ENCODE measurements at places on chromosomes 6 and 20.

- no peak for DNase-seq
Observed at GRCh38 chr6:151240791-151241642, 1.2 kb downstream of the AKAP12 start.

DNA sequence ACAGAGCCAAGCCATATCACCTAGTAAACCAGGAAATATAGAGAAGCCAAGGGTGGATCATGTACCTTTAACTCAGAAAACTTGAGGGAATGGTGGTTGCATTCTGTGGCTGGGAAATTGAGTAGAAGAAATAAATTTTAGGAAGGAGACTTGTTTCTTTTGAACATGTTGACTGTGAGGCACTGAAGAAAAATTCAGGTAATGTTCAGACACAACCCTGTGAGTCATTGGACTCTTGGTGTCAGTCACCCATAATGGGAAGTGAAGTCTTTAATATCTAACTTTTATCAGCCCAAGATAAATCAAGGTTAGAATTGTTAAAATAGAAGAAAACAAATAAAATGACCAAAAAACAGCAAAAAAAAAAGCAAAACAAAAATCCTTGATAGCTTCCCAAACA lies 98.8 kb upstream of the GRIK2 start:
- no peak for DNase-seq

DNA sequence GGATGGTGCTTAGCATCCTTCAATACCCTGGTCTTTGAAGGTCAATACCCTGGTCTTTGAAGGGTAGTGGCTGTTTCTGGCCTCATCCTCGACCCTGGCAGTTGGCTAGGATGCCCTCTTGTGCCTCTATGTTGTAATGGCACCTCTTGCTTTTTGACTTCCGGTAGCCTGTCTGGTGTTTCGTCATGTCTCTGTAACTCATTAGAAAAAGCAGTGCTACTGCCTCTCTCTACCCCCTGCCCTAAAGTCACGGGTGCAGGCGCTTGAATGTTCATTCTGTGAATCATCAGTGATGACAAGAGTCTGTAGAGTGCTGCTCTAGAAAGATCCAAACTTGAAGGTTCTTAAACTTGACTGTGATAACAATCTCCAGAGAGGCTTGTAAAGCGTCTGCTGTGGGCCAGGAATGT lies 28.3 kb downstream of the RSPO4 start:
- peak; percentile 19 for DNase-seq

DNA sequence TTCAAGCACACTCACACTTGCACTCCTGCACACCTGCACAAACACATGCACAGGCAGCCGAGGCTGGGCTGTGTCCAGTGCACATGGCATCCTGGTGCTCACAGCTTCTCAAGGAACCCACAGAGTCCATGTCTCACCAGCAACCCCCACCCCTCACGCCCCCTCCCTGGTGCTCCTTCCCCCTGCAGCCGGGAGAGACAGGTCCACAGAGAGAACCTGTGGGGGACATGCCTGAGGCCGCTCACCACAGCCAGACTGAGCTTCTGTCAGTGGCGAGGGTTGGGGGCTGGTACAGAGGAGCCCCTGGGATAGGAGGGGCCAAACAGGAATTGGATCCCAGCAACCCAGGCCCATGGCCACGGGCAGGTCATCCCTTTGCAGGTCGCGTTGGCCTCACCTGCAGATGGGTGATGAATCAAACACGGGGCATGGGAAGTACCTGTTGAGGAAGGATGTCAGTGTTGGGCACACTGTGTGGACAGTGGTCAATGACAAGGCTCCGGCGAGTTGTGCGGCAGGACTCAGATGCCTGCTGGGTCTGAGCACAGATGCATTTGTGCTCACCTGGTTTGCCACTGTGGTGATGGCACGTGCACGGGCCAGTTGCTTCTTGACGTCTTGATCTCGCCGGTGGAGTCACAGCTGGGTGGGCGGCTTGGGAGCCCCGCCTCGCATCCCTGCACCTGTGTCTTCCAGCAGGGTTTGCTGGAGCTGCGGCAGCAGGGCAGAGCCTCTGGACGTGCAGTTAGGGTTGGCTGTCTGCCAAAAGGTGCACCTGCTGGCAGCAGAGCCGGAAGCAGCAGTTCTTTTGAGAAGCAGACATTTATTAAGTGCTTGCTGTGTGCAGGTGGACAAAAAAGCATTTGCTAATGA lies 113.0 kb downstream of the ERMARD start:
- DNase-seq: no peak

DNA sequence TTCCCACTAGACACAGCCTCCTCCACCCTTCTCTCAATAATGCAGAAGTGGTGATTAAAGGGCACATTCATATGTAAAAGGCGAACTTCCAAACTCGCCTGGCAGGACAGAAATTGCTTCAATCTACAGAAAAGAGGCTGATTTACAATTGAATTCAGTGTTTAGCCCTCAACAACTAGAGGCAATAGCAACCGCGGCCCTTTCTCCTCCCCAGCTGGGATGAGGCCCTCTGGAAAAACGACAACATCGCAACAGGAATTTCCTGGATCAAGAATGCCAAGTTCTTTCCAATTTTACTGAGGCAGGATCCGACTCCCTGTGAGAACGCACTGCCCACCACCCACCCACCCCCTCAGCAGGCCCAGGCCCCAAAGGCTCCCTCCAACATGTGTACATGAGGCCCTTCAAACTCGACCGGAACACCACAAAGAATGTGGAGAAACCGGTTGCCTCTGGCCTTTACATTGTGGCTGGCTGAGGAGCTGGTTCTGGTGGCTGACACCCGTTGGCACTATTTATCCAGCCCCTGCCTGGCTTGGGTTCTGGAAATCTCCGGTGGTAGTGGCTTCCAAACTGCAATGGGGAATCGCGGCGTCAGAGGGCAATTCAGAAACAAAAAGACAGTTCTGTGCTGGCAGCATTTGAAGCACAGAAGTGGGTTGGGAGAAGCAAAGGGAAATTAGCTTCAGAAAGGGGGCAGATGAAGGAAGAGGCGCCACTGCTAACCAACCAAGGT lies 36.8 kb downstream of the ZMYND8 start:
- no peak for DNase-seq

DNA sequence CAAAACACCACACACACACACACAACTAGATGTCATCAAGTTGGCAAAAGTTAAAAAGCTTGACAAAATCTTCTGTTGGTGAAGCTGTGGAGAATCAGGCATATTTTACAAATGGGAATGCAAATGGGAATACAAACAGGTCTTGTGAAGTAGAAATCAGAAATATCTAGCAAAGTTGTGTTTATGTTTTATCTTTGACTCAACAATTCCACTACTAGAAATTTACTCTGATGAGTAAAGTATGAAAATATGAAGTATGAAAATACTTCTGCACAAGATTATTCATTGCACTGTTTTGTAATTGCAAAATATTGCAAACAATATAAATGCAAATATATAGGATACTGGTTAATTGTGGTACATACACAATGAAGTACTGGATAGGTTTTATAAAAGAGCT lies 1166.0 kb upstream of the GJE1 start:
- no peak for DNase-seq
